ENCODE measurements at places on chromosomes 3 and 15.

- no peak for DNase-seq
Observed at GRCh38 chr15:29636140-29636539, 186.1 kb downstream of the TJP1 start.

DNA sequence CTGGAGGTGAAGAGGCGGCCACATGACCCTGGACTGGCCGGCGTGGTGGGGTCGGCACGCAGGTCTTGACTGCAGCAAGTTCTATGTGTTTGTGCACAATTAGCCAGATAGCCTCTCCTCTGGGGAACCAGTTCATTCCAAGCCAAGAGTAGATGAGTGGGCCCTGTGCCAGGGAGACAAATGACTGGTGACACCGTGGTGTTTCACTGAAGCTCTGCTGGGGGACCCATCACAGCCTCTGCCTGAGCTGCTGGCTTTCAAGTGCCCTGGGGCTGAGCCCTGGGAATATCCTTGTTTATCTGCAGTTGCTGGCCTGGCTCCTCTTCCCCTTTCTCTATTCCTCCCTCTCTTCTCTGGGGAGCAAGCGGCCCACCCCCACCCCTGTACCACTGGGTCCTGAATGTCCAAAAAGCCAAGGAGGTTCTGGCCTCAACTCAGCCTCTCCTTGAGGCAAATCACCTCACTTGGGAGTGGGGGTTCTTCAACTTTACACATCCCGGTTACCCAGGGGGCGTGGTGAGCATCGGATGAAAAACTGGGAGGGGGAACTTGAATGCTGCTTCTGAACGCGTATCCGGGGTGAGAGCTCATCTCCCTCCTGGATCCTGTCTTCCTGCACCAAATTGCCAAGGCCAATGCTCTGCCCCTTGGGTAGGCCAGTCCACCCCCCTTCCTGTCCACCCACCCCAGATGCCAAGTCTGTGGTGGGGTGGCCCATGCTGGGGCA lies 199.6 kb upstream of the LYSMD4 start:
- no peak for DNase-seq

- no peak for DNase-seq
Observed at GRCh38 chr3:4950948-4951347, 28.3 kb upstream of the BHLHE40 start.

GRCh38 chr15:34327906-34328305 lies 9.7 kb downstream of the SLC12A6 start:
- DNase-seq: no peak

- no peak for DNase-seq
Observed at GRCh38 chr3:173547070-173547469, 149.5 kb downstream of the NLGN1 start.

DNA sequence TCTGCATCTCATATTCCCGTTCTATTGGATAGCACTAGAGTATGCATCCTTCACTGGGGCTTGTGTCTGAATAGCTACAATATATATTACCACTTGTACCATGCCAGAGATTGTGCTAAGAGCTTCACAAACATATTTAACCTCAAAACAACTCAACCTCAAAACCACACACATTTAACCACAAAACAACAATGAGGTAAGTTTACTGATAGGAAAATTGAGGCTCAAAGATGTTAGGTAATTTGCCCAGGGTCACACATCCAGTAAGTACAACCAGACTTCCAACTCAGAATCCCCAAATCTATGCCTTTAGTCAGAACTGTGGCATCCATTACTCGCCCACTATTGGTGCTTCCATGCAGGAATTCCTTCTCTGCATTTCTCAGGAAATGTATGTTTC lies 220.0 kb downstream of the FAM43A start:
- no peak for DNase-seq

- DNase-seq: no peak
Observed at GRCh38 chr3:49652903-49653415, 21.2 kb upstream of the APEH start.

- no peak for DNase-seq
Observed at GRCh38 chr3:125440559-125440955, 65.4 kb upstream of the ZNF148 start.

DNA sequence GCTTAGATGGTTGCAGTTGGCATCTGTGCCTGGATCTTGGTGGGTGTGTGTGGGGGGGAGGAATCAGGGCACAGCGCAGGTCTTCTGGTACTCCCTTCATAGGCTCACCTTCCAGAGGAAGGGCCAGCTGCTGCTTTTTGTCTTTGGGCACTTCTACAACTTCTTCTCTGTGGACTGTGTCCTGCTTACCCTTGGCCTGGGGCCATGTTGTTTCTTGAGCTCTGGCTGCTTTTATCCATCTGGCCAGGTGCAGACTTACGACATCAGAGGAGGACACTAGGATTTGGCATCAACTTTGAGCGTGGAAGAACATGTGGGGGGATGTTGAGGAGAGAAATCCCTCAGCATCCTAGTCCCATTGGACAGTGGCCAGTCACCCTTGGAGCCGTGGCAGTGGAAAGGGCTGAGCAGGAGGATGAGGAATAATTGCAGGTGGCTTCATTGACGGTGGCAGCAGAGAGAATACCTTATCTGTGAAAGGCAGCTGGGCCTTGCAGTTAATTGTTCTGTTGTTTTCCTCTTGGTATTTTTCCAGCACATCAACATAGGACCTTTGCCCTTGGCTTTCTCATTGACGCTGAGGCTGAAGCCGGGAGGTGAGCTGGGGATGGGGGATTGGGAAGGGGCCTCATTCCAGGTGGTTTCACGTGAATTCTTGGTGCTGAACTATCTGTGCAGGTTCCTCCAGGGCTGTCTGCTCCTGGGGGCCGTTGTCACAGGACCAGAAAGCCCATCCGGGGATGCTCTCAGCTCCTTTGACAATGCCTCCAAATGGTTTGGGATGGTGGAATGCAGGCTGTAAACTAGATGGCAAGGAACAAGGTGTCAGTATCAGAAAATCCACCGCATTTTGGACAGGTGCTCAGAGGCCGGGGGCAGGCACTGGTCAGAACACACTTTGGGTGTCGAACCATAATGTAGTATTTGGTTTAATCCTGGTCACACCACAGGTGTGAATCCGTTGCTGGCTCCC lies 9.7 kb downstream of the EPHB1 start:
- DNase-seq: no peak

GRCh38 chr3:124928333-124929202 lies 6.0 kb downstream of the MUC13 start:
- peak; percentile 10 for DNase-seq

DNA sequence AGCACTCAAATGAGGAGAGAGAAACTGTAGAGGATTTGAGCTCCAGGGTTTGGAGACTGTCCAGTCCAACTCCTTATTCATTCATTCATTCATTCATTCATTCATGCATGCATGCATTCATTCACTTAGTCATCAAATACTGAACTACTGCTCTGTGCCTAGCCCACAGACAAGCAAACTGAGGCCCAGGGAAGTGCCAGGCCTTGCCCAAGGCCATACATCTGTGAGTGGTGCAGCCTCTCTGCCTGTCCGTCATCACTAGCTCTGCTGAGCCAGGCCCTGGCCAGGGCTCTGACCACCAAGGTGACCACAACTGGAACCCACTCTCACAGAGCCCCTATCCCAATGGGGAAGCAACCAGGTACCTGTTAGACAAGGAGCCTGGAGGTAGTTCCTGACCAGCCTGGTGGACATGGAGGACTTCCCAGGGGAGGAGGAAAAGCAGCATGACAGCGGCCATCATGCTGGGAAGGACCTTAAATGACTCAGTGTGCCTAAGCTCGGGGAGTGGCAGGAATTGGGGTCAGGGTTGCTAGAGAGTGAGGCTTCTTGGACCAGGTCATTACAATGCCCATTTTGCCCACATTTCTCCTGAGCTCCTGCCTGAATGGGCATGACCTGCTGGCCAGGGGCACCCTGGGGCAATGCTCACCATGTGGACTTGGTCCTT lies 27.5 kb upstream of the RPL29 start:
- DNase-seq: no peak

DNA sequence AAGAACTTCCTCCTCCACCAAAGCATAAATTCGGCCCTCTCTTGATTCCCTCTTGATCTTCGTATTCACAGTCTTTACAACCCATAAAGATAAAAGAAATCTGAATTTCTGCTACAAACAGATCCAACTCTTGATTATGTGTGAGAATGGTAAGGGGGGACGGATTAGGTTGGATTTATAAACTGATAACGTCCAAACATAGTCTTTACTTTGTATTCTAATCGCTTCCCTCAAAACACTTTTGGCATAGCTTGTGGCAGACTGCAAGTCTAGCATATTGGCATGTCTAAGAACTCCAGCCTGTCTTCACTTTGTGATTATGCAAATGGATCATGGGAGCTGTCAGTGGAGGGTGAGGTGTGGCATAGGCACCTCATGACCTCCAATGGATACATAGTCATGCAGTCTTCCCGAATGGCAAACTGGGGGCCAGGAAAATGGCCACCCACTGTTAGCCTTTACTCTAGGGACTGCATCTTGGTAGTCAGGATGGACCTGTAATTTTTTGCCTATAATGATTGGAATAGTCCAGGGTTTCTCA lies 24.3 kb upstream of the GPR171 start:
- DNase-seq: no peak

DNA sequence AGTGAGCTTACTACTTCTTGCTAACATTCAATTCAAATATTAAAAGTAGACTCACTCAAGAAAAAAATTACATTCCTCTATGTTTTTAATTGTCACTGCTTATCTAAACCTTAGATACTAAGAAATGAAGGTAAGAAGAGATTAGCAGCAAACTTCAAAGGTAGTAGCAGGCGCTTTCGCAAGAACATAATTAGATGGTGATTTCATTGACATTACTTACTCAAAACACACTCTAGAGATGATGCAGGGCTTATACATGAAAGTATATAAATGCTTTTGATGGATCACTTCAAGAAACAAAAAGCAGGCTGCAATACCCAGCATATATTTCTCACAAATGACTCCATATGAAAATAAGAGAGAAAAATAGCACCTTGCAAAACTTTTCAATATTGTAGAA lies 86.8 kb downstream of the FSIP1 start:
- DNase-seq: no peak

DNA sequence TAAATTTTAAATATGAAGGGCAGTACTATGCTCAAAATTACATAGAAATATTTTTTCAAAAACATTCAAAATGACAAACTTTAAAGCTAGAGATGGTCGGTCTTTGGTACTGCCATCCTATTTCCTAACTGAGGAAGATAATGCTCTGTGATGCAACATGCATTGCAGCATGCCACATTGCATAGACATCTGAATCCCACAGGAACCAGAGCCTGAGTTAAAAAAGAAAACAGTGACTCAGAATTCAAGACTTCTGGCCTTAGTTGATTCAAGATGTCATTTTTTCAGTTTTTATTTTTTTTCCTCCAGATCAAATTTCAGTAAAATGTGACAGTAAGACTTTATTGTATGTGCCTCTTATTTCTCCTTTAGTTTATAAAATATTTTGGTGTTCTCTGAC lies 33.1 kb downstream of the TP63 start:
- no peak for DNase-seq

DNA sequence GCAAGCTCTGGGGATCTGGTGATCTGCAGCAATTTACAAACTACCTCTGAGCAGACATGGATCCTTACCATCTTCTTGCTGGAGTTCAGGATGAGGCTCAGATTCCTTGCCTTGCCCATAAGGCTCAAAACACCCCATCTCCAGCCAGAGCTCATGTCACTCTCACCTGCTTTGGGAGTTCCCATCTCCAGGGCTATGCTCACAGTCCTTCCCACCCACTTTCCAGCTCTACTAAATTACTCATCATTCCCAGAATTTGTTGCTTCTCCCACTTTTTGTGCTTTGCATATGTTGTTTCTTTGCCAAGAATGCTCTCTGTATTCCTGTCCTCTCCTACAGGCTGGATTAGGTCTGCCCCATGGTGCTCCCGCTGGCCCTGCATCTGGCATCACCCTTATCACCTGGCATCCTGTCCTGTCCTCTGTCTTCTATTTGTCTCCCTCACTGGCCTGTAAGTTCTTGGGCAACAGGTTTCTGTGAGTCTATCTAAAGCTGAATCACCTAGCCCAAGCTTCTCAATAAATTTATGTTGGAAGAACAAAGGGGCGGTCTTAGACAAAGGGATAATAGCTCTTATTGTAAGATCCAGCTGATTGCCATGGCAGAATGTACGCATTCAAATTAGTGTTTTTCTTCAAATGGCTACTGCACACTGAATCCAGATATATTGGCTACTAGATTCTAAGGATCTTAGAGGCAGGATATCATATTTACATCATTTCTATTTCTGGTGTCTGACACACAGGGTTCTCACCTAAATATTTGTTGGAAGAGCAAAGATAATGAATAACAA lies 179.2 kb downstream of the CLSTN2 start:
- no peak for DNase-seq

GRCh38 chr15:35427091-35427490 lies 118.9 kb downstream of the DPH6 start:
- no peak for DNase-seq

All from stimulated activated CD8-positive, alpha-beta memory T cell treated with anti-CD3 and anti-CD28 coated beads, Interleukin-15, amount 100 ng/mL, for 24 hours (primary cell).